ENCODE measurements at places on chromosomes 7 and 10.
A peak's percentile ranks its signal among the peaks of the same experiment; 100 is the strongest.

DNA sequence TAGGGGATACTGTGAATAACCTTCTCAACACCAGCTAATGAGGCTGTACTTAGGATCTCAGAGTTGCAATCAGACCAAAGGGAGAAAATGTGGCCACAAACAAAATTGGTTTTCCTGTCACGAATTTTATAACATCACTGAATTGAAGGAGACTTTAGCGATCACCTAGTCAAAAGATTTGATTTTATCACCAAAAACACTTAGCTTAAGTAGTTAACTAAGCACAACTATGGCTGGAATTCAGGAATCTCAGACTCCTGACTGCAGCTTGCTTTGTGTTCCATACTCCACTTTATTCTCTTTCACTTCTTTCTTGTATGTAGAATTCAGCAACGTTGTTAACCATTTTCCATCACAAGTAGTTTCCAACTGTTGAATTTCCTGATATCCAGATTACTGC, 152.0 kb downstream of the SLC16A9 start:
- DNase-seq = peak; percentile 64

- DNase-seq = no peak
Measured at GRCh38 chr7:30450983-30451497, 27.5 kb downstream of the NOD1 start.

- DNase-seq = no peak
Measured at GRCh38 chr7:10703981-10704380, 269.7 kb upstream of the PHF14 start.

GRCh38 chr10:35259769-35260397, 76.4 kb upstream of the CCNY start:
- DNase-seq = no peak

GRCh38 chr7:40800771-40801170, 666.0 kb downstream of the SUGCT start:
- no peak for DNase-seq

DNA sequence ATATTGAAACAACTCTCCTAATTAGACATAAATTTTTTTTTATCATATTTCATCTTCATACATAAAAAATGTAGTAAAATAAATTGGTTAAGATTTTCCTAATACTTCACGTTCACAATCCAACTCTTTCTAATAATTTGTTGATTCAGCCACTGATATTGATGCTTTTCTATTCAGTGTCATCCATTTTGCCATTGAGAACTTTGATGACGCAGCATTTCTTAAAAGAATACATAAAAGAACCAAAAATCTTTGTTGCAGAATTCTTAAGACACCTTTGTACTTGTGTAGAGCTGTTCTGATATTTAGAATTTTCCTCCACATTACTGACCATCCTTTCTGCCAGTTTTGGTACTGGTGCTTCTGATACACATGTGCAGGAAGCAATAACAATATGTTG, 52.6 kb downstream of the LOXL4 start:
- DNase-seq = no peak

DNA sequence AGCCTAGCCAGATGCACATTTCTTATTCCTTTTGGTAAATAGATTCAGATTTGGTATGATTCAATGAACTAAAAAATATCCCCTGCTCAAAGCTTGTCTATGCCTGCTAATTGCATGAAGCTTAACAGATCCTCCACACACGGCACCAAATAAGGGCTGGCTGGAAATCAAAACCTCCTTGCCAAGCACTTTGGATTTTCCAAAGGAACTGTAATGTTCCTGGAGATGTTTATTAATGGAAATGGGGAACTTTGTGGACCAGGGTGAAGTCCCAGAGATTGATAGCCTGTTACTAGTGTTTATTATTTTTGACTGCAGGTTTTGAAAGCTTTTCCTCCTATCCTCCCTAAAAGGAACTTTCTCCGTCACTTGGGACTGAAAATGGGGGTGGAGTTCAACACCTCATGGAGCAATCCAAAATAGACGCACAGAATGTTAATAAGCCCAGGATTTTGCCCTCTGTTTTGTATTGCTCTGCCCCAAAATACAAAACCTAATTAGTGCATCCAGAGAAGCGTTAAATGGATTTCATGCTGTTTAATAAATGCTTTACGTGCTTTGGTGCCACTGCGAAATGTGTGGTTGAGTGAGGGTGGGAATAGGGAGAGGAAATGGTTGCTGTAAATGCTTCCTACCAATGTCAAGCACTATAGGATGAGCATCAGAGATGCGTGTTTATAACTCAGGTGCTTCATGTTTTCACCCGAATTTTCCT, 1027.7 kb downstream of the LRMDA start:
- DNase-seq = no peak
